ENCODE measurements at places on chromosomes 7 and 10.
A peak's percentile ranks its signal among the peaks of the same experiment; 100 is the strongest.

- DNase-seq, result no peak
Measured at GRCh38 chr7:36601601-36602000, 122.7 kb downstream of the AOAH start.

DNA sequence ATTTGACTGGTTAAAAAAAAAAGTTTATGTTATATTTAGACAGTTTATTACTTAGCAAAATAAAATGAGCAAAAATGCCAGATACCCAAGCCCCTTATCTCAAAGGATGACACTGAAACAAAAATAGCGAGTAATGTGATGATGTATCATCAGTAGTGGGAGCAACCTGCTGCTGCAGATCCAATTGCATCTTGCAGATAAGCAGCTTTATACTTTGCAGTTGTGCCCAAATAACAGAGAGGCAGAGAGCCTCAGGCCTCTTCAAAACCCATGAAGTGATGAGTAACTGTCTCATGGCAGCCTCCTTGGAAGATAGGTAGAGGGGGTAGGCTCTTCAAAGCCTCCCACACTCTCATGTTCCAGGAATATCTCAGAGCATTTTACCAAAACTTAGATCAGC lies 468.2 kb upstream of the LRRTM3 start:
- DNase-seq, result no peak

DNA sequence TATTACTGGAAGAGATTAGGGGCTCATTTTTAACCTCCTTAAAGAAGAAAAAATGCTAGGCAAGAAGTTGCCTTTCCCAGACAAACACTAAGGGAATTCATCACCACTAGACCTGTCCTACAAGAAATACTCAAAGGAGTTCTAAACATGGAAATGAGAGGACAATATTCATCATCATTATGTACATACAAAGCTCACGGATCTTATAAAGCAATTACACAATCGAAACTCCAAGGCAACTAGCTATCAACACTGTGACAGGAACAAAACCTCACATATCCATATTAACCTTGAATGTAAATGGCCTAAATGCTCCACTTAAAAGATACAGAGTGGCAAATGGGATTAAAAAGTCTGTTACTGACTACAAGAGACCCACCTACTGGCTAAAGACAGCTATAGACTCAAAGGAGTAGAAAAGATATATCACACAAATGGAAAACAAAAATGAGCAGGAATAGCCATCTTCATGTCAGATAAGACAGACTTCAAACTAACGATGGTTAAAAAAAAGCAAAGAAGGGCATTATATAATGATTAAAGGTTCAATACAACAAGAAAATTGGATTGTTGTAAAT lies 246.6 kb downstream of the ADRA2A start:
- no peak for DNase-seq

GRCh38 chr7:50653126-50653864 lies 88.1 kb upstream of the DDC start:
- no peak for DNase-seq

GRCh38 chr10:123399276-123399839 lies 245.2 kb downstream of the BUB3 start:
- no peak for DNase-seq

DNA sequence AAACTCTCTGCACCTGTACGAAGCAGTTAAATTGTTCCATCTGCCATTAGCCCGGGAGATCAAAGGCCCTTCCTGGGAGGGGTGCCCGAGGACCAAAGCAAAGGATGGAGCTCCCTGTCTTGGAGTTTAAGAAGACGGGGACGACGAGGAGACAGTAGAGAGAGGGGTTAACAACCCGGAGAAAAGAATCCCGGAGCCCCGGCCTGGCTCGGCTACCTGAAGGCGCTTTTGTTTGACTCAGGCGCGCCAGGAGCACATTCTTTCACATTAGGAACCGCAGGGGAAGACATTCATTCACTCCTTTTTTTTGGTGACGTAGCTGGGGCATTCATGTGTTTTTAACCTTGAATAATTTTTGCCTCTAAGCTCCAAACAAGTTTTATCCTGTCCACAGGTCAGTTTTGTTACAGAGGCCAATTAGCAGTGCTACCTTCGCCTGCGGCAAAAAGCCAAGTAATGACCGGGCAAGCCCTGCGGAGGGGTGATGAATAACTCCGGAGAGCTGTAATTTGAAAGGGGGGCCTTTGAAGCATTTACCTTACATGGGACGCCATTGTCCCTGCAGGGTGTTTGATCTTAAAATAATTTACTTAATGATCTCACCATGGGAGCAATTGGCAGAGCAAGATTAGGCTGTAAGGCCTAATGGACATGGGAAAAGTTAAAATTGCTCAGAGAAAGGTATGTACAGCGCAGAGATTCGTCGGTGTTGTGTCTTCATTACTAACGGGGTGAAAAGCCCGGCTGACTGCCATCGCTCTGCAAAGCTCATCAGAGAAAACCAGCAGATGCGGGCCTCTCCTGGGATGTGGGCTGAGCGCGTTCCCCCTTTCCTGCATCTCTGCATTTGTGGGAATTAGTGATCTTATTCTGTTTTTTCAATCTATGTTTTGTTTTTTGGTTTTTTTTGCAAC lies 258.0 kb upstream of the SP4 start:
- DNase-seq, result no peak

GRCh38 chr7:137881607-137882260 lies 35.0 kb upstream of the DGKI start:
- no peak for DNase-seq

- DNase-seq, result no peak
Measured at GRCh38 chr7:102072636-102073209, 213.9 kb upstream of the SH2B2 start.

DNA sequence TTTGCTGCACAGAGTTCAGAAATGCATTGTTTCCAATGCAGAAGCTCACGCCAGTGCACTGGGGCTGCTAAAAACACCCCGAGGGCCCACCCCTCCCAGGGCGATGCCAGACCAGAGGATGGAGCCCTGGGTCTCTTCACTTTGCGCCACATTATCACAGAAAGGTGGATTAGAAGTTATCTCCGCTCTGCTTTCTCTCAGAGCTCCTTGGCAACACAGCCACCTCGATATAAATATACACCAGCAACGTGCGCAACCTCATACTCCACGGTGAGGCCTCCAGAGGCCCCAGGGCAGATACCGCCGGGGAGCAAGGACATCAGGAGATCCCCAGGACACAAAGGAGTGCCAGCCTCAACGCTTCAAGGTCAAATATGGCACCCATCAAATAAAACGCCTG lies 121.0 kb upstream of the TBX20 start:
- DNase-seq, result no peak

DNA sequence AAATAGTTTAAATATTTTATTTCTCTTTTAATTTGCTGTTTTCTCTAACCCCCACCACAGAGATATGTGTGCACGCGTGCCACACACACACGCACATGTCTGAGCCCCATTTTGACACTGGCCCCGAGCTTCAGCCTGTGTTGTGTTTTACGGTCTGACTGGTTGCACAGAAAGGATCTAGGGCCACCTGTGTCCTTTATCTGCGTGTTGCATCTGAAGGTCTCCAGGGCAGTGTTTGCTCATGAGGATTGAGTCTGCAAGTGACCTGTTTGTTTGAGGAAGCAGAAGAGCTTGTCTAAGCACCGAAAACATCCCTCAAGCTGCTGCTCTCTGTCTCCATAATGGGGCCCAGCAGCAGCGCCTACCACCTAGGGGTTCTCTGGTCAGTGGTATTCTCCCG lies 266.4 kb upstream of the LYZL1 start:
- no peak for DNase-seq

DNA sequence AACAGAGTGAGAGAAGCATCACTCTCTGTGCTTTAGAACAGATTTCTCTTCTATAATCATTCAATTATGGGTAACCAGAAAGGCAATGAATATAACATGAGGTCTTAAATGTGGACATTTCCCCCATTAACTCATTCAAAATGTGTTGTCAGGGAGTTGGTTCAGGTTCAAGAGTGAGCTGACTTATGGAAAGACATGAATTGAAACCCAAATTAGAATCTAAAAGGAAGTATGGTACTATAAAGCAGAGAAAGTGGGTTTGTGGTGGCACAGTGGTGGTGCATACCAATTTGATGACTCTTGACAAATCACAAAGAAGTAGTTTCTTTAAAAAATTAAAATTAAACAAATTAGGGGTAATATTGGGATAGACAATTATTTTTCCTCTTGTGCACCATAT lies 114.6 kb upstream of the MEOX2 start:
- DNase-seq, result no peak

GRCh38 chr7:20597339-20597738 lies 18.1 kb upstream of the ABCB5 start:
- no peak for DNase-seq

- no peak for DNase-seq
Measured at GRCh38 chr10:124918906-124919305, 23.0 kb upstream of the ZRANB1 start.

GRCh38 chr10:111200505-111201186 lies 123.8 kb downstream of the ADRA2A start:
- DNase-seq, result peak; percentile 96

DNA sequence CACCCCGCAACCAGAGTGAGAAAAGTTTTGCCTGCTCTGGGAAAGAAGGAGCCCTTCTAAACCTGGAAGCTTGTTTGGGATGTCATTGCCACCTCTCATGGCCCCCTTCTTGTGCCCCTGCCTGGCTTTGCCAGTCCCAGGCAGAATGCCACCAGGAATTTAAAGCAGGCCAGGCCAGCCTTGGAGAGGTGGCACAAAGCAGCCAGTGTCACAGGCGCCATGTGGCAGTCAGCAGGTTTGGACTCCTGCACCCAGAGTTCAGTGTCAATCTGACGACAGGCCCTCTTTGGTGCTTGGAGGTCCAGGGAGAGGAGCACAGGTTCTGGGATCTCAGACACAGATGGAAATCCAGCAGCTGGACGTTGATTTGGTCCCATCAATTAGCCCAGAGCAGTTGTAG lies 12.7 kb downstream of the HK1 start:
- no peak for DNase-seq

DNA sequence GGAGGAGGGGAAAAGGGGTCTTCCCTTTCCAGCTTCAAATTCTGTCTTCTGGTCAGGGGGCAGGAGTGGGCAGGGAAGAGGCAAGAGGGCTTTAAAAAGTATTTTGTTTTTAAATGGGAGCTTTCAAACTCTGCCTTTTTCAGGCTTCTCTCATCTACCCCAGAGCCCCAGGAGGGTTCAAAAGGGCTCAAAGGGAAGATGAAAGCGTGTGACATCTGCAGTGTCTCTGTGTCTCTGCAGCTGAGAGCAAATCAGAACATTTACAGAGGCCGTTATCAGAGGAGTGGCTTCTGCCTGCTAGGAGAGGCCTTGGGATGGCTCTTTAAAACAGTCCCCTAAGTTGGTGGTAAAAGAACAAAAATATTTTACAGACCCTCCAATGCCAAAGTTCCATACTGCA lies 30.3 kb downstream of the TRIM8 start:
- DNase-seq, result no peak

GRCh38 chr10:108631332-108631731 lies 1292.0 kb downstream of the XPNPEP1 start:
- no peak for DNase-seq

DNA sequence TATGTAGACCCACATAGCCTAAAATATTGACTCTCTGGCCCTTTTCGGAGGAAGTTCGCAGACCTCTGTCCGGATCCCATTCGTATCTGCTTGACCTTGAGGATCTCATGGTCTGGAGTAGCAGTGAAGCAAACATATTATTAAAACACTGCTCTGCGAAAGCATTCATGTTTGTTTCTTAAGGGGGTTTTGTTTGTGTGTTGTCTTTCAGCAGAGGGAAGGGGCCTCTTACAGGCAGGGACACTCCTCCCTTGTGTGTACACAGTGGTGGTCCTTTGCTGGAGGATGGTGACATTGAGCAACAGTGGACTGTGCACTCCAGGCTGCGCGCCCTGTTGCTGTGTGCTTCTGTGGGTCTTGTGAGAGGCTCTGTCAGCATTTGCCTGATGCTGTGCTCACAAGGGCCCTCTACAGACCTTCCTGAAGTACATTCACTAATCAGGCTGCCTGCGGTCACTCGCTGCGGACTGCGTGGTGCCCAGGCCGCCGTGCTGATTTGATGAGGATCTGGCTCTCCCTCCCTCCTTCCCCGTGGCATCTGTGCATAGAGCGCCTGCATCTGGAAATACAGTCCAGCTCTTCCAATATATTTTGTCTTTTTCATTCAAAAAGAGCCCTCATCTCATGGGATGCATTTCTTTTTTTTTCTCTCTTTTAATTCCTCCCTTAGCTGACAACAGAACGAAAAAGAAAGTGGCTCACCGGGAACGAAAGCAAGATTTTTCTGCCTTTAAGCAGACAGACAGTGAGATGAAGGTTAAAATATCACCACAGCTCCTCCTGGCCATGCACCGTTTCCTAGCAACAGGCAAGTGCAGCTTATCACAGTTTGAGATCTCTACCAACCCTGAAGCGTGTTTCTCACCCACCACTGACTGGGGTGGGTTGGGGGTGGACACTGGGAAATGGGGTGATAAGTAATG lies 135.8 kb downstream of the CNNM2 start:
- no peak for DNase-seq

- no peak for DNase-seq
Measured at GRCh38 chr7:133354546-133355324, 101.9 kb downstream of the EXOC4 start.

GRCh38 chr10:124210263-124210662 lies 116.9 kb upstream of the CHST15 start:
- no peak for DNase-seq

DNA sequence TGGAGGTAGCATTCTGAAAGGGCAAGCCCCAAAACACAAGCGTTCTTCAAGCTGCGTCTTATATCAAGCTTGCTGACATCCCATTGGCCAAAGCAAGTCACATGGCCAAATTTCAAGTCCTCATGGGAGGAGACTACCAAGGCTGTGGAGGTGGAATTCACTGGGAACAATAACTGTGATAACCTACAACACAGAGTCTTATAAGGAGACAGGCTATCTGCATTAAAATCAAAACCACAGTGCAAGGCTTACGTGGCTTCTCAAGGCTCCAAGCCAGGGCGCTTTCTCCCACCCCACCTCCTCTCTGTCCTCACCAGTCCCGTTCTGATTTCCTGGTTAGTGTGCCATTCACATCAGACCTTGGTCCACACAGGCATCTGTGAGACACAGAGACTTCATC lies 39.4 kb downstream of the ADRB1 start:
- no peak for DNase-seq

DNA sequence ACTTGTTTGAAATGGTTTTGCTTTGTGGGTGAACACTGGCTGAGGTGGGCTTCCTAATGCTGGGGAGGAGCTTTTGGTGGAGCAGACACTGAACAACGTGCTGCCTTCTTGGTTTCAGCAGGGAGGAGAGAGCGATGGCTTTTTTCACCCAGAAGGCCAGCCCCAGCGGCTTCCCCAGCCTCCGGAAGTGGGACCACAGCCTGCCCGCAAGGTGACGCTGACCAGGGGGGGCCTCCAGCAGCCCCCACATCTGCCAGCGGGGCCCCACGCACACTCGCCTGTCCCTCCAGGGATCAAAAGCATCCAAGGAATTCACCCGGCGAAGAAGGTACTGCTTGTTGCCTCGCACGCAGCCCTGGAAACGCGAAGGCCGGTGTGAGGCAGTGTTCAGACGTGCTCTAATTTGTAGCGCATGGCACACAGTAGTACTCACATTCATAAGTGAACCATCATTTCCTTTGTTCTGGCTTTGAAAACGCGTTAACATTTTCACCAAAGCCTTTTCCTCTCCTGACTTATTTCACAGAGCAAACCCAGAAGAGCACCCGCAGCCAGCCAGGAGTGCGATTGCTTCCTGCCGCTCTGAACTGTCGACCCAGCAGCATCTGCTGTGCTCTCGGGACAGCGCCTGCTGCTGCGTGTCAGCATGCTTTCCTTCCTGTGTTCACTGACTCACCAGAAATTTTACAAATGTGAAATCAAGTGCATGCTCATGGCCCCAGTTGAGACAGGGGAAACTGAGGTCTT lies 48.4 kb downstream of the SHH start:
- DNase-seq, result no peak
